BJ (cell line): ENCODE measurements at places on chromosomes 2 and 18.

DNA sequence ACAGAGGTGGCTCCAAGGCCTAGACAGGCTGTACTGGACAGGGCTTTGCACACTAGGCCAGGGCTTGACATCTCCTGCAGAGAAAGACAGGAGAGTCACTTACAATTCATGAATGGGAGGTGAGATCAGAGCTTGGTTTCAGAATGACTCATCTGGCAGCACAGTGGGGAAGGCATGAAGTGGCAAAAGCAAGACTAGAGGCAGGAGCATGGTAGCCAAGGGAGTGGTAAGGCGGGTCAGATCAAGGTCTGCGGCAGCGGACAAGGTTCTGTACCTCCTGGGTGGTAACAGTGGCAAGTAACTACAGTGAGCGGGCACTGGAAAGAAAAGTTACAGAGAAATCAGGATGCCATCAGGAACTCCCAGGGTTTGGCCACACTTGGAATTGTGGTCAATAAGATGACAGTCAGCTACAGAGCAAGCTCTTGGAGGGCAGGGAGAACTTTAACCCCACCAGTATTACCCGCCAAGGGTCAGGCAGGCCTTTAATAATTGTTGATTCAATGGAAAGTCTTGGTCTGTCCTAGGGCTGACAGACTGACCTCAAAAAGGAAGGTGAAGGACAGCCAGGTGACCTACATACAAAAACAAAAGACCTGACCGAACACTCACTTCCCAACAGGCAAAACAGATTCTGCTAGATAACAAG, 5.7 kb downstream of the MCFD2 start:
- no peak for DNase-seq

DNA sequence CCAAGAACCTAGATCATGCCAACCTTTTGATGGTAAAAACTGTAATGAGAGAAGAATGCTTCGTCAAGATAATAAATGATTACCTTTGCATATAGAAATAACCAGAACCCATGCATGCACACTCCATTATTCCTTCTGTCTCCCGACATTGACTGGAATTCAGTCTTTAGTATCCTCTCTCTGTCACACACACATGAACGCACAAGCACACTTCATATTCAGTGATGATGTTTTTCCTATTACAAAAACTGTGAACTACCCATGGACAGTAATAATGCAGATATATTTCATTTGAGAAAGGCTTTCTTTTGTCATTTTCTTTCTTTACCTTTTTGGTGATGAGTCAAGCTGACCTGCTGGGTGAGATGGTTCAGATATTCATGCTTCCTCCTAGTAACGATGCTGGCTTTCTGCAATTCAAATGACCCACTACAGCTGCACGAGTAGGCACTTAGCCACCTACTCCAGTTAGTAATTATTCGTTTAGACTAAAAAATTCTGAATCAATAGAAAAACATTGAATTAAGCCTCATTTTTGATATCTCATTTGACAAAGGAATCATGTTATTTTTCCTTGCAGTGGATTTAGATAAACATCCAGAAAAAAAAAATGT, 382.2 kb downstream of the TGIF1 start:
- no peak for DNase-seq

- DNase-seq, result no peak
These were observed 36.3 kb upstream of the TANC1 start for GRCh38 chr2:158932131-158932645.

GRCh38 chr2:242029422-242030225, 160.1 kb downstream of the RTP5 start:
- no peak for DNase-seq

DNA sequence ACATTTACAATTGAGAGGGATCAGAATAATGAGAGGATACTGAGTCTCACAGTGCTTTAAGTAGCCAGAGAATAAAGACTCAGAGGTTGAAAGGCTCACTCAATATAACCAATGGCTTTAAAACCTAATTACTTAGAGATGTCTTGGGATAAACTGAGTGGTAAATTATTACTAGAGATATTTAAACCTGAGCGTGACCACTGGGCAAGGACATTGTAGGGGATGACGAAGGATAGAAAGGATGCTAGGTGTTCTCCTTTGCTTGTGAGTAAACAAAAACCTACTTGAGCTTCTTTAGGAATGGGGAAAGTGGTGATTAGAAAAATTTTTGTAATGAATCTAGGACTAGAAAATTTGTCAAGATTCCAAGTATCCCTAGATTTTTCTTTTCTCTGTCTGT, 12.0 kb upstream of the SLC38A11 start:
- DNase-seq, result no peak

DNA sequence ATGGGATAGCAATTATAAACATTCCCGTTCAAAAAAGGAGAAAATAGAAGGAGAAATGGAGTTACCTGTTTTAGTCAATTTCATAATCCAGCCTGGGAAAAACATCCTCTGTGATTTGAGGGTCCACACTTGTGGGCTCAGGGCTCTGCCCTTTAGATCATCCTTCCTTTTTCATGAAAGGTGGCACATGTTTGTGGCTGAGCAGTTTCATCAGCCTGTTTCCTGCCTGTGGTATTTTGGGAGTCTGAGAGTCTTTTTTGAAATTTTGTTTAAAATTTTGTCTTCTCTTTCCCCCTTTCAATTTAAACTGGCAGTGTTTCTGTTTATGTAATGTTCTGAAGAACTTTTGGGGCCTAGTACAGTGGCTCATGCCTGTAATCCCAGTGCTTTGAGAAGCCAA, 84.0 kb downstream of the KIAA1328 start:
- DNase-seq, result no peak

GRCh38 chr2:43225788-43226557, 433 bp downstream of the ZFP36L2 start:
- DNase-seq, result no peak

DNA sequence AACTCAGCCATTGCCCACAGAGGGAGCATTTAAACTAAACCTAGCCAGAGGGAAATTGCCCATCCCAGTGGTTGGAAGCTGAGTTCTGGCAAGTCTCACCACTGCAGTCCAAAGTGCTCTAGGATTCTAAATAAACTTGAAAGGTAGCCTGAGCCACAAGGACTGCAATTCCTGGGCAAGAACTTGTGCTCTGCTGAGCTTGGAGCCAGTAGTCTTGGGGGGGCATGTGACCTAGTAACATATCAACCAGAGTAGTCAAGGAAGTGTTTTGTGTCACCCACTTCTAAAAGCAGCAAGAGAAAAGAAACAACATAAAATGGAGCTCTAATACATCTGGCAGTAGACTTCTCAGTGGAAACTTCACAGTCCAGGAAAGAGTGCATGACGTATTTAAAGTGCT, 167.0 kb downstream of the PTH2R start:
- DNase-seq, result no peak

- no peak for DNase-seq
These were observed 181.5 kb upstream of the ZFP36L2 start for GRCh38 chr2:43407935-43408334.

- no peak for DNase-seq
These were observed 136.1 kb downstream of the EXOC6B start for GRCh38 chr2:72689579-72690195.

DNA sequence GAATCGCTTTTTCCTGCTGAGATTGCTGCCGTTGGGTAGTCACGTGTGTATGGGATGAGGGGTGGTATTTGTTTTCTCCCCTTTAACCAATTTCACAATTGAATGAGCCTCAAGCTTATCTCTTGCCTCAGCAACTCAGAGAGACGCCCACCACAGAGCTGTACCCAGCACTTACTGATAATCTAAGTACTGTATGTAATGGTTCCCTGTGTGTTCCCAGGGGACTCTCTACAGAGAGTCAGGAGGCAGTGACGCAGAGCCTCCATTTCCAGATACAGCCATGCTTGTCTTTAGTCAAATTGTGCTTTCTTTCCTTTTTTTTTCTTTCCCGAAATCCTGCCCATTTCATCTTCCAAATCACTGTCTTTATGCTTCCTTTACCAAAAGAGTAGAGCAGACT, 1102.1 kb upstream of the KLHL29 start:
- DNase-seq, result no peak

- no peak for DNase-seq
These were observed 33.8 kb downstream of the SMC6 start for GRCh38 chr2:17719562-17720371.

GRCh38 chr2:62178741-62179271, 17.1 kb upstream of the B3GNT2 start:
- DNase-seq, result no peak

GRCh38 chr2:169330555-169331198, 31.7 kb downstream of the LRP2 start:
- no peak for DNase-seq

DNA sequence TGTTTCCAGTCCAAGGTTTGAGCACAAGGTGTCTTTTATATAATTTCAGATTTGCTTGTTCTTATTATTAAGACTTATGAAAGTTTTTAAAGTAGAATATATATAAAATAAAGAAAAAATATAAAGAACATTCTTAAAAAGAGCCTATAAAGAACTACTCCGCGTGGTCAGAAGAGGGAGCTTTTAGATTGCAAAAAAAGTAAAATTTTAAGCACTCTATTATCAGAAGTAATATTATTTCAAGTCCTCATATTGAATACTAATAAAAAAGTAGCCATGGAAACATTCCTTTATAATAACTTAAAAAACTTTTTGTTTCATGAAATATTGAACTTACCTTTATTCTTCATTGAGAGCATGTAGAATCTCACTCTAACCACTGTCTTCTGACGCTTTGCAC, 51.4 kb downstream of the LINC00305 start:
- no peak for DNase-seq

- DNase-seq, result no peak
These were observed 53.5 kb upstream of the TCF4 start for GRCh38 chr18:55641486-55641885.

GRCh38 chr2:142682528-142682927, 194.9 kb upstream of the KYNU start:
- DNase-seq, result no peak

DNA sequence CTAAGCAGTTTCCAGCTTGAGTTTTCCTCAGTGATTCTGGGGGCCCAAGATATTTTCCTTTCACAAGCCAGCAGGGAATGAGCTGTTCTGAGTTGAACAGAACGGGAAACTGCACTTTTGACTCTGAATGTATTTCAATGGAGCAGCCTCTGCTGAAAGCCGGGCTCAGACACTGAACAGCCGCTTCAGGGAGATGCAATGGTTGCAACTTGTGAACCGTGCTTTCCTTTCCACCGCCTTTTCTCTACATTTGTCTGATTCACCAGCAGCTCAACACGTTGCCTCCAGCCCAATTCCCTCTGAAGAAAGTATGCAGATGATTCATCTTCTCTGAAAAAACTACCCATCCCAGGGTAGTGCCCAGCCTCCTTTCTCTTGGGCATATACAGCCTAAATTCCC, 119.3 kb upstream of the PKDCC start:
- peak; percentile 9 for DNase-seq

- DNase-seq, result no peak
These were observed 15.6 kb downstream of the IL18RAP start for GRCh38 chr2:102438578-102438977.

- DNase-seq, result no peak
These were observed 31.4 kb upstream of the CD28 start for GRCh38 chr2:203675086-203675485.

GRCh38 chr18:1227025-1227424, 322.4 kb downstream of the ADCYAP1 start:
- DNase-seq, result no peak

GRCh38 chr2:134581877-134582546, 136.8 kb downstream of the TMEM163 start:
- no peak for DNase-seq
